ENCODE measurements at places on chromosomes 6 and 20.
A peak's percentile ranks its signal among the peaks of the same experiment; 100 is the strongest.

DNA sequence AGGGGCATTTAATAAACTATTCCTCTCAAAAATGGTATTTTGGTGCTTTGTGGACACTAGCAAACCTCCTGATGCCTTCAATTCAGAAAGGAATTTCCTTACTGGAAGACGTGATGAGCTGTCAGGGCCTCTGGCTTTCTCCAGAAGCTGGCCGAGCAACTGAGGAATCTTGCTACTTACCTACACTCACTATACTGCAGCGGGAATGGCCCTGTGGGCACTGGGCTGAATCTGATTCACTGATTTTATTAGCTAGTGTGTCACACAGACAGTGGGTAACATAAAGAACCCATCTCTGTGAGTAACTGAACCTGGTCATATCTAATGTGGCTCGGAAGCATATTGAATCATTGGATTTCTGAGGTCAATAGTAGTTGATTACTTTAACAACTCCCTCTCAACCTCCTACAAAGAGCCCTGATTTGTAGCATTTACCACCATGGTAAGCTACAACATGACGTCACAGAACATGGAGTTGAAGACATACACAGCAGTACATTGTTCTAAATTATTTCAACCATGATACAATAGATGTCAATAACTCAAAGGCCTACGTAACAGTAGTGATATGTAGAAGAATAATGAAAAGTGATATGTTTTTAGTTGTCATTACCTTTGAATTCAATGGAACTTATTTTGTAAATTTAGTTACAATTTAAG lies 232.1 kb downstream of the SYNE1 start:
- no peak for DNase-seq

GRCh38 chr20:50293284-50294139 lies 102.9 kb downstream of the CEBPB start:
- no peak for DNase-seq

DNA sequence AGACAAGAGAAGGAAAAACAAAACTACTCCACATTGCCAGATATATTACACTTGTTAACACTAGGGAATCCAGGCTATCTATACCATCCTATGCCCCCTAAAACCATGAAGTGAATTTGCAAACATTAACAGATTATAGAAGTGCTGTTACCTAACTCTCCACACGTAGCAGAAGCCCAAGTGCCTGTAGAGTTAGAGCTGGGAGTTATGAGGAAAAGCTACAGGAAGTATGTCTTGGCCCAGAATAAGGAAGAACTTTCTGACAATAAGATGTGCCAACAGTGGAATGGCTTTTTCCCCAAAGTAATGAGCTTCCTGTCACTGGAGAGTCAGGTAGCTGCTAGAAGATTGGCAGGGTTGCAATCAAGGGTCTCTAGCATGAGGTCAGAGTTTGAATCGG lies 32.5 kb downstream of the ADGRG6 start:
- no peak for DNase-seq

- no peak for DNase-seq
Observed at GRCh38 chr6:20208687-20209378, 3.4 kb downstream of the MBOAT1 start.

DNA sequence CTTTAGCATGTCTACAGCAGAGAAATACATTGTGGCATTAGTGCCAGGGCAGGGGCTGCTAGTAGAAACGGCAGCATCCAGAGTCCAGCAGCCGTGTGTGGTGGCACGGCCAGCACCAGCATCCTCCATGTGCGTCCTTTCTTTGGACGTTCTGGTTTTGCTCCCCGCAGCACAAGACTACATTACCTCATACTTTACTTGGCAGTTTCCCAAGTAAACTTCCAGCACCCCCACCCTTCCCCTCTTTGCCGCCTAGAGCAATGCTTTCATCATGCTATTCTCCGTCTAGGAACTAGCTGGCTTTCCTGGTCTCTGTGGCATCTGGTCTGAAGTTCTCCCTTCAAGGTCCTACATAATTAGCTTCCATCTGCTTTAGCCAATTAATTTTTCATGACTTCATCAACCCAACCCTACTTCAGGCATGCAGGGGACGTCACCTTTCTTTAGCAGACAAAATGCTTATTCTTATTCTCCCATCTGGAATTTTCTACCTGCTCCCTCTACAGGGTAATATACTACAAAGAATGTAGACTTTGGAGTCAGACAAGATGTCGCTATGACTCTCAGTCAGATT lies 67.6 kb downstream of the BLOC1S5 start:
- DNase-seq, result no peak

- no peak for DNase-seq
Observed at GRCh38 chr20:10774357-10774943, 100.7 kb upstream of the JAG1 start.

- no peak for DNase-seq
Observed at GRCh38 chr6:36422714-36423100, 19.9 kb downstream of the PXT1 start.

DNA sequence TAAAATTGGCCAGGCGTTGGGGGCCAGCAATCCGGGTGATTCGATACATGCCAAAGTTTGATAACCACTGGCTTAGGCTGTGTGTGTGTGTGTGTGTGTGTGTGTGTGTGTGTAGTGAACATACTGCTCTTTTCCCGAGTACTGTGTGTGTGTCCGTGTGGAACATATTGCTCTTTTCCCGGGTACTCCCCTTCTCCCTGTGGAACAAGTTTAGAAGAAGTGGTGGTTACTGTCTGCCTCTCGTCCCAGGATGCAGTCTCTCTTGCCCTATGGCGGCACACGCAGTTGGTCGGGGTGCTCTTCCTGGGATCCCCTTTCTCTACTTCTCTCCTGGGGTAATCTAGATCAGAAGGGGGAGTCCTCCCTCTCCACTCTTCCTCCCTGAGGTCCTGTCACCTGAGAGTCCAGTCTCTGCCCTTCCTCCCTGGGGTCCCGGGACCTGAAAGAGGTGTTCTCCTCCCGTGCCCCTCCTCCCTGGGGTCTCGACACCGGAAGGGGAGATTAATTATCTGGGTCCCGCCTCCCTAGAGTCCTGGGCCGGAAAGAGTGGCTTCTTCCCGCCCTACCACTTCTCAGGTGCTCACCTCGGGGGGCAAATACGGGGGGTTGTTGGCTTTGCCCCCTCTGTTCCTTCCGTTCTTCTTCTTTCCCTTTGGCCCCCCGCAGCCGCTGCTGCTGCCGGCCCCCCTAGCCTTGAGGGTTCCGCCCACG lies 516 bp downstream of the GTPBP2 start:
- DNase-seq, result peak; percentile 39

DNA sequence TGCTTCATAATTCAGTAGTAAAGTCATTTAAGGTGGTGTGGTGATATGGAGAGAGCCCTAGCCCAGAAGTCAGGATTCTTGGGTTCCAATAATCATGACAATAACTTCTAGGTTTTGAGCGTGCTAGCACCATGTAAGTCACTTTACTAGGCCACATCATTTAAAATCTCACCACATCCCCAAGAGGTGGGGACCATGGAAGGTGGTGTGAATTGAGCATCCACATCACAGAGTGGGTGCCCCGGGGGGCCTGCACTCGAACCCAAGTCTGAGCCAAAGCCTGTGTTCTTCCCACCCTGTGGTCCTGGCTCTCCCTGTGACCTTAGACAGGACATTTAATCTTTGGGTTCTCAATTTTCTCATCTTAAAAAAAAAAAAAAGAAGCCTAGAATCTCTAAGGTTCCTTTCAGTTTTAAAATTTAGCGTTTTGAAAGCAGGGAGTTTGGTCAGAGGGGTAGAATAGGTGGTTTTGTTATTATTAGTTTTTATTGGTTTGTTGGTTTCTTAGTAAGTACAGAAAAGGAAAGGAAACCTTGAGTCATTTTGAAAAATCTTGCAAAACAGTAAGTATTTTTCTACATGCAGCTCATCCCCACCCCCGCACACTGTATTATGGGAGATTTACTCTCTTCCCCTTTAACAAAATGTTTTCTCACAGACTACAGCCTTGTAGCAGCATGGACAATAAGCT lies 26.4 kb downstream of the ARMC2 start:
- peak; percentile 6 for DNase-seq

DNA sequence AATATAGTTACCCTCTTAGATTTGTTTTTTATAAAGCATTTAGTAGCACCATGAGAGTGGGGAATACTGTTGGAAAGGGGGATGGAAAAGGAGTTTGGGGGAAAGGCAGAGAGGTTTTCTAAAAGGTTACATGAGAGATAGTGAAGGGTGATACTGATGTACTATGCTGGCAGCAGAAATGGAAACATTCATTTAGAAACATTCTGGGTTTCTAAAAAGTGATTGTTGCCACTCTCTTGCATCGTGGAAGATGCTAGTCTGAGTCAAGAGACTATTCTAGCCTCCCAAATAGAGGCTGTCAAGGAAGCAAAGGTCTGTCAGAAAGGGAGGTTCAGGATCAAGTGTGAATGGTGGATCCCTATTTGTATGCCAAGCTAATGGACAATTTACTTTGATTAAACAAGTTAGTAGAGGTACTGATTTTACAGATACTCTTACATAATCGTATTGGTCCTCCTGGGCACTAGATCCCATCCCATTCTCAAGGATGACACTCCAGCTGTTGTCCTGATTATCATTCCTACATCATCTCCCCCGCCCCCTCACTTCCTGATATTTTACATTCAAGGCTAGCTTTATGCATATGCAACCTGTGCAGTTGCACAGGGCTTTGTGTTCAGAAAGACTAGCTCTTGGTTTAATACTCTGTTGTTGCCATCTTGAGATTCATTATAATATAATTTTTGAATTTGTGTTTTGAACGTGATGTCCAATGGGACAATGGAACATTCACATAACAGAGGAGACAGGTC lies 15.4 kb upstream of the ABT1 start:
- DNase-seq, result no peak

DNA sequence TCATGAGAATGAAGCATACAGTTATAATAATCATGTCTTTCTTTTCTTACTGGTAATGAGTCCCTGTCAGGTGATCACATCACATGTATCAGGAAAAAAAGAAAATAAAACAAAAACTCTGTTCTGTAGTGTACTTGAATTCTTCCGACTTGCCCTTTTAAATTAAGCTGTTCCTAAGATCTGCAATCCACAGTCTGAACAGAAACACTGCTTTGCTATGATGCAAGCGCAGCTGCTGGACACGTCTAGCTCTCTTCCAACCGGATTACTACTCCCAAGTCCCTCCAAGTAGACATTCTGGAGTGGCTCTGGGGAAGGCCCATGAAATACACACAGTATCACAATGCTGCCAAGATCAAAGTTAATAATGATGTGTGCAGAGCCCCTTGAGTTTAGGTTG lies 83.7 kb downstream of the FYN start:
- no peak for DNase-seq

GRCh38 chr6:89575562-89575960 lies 63.0 kb downstream of the LYRM2 start:
- no peak for DNase-seq

DNA sequence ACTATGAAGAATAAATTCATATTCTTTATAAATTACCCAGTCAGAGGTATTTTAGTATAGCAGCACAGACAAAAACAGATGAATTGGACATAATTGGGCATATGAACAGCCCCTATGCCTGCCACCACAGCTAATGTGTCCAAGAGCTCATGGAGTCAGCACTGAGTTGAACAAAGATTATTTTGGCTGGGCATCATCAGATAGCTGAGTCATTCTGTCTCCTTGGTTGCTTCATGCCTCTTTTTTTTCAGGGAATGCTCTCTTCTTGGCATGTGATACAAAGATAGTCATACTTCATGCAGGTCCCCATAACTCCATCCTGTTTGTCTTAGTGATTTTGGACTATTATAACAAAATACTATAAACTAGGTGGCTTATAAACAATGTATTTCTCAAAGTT lies 275.6 kb downstream of the TENT5A start:
- DNase-seq, result no peak

- DNase-seq, result no peak
Observed at GRCh38 chr6:107928984-107929383, 29.0 kb downstream of the SEC63 start.

DNA sequence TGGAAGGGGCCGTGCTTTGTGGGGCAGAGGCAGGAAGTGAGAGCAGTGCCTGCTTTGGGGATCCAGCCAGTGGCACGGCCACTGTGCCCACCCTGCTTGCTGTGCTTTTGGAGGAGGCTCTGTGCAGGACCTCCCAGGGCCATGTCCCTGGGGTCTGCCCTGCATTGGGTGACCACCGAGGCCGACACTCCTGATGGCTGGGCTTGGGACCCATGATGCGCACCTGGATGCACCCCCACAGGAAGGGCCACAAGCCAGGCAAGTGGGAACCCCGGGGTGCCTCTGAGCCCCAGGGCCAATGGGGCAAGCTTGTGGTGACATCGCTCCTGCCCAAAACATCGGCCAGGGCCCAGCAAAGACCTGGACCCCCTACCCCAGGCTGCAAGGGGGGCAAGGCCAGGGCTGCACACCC lies 738.6 kb upstream of the GJE1 start:
- DNase-seq, result no peak

DNA sequence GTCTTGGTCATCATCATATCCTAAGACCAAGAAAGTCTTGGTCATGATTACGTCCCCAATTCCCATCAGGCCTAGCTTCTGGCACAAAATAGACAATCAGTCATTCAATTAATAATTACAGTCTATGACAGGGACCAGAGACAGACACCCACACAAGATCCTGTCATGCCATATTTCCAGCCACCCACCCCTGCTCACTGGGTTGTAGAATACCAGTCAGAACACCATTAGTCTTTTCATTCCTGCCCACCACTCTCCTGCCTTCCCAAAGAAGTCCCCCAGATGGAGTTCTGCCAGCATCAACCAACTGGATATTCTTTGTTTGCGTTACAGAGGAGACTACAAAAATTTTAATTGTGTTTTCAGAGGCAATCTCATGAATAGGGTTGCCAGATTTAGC lies 81.0 kb downstream of the BCAS1 start:
- no peak for DNase-seq

DNA sequence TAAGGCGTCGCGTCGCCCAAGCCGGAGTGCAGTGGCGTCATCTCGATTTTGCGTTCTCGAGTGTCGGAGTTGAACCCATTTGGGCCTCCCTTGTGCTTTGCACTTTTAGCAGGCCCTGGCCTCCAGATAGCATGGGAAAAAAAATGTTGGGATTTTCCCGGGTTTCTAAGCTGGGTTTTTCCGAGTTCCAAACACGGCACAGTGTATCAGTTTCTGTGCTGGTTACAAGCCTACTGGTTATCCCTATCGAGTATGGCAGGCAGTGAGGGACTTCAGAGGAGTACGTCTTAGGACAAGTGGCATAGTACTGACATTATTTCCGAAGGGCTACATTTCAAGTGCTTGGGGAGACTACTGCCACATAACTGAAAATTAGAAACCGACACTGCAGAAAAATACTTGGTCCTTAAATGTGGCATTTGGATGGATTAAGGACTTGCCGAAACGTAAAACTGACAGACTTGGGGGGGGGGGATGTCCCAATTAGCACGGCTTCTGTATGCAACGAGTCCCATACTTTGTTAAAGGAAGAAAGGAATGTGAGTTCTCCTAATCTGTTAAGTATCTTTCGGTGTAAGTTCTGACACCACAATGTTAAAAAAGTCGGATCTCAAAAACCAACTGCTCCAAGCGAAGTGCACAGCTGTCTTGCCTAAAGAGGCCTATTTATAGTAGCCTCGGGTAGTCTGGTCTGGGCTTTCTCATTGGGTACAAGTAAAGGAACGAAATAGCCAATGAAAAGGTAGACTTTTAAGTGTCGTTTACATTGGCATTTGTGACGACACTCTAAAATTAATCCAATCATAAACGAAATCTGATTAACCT lies 70.2 kb downstream of the HFE start:
- no peak for DNase-seq

- DNase-seq, result no peak
Observed at GRCh38 chr6:42962502-42963178, 2.1 kb downstream of the GNMT start.

GRCh38 chr6:135871296-135871695 lies 19.8 kb downstream of the PDE7B start:
- no peak for DNase-seq

- DNase-seq, result no peak
Observed at GRCh38 chr20:37375227-37375626, 29.3 kb downstream of the SRC start.
